ENCODE measurements at places on chromosomes 3 and 15.

DNA sequence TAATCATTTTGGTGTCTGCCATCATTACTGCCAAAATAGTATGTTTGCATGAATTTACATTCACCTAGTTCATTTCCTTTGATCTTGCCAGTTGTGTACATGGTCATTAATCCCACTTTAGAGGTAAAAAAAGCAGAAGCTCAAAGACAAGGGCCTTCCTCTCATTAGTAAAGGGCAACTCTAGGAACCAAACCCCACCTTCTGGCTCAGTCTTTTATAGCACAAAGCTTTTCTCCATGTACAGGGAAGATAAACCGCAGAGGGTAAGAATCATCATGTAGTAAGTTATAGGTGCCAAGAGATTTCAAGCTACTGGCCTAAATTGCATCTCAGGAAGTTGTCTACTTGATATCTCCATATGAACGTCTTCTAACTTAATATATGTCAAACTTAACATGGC, 19.3 kb upstream of the SPG21 start:
- DNase-seq = no peak

DNA sequence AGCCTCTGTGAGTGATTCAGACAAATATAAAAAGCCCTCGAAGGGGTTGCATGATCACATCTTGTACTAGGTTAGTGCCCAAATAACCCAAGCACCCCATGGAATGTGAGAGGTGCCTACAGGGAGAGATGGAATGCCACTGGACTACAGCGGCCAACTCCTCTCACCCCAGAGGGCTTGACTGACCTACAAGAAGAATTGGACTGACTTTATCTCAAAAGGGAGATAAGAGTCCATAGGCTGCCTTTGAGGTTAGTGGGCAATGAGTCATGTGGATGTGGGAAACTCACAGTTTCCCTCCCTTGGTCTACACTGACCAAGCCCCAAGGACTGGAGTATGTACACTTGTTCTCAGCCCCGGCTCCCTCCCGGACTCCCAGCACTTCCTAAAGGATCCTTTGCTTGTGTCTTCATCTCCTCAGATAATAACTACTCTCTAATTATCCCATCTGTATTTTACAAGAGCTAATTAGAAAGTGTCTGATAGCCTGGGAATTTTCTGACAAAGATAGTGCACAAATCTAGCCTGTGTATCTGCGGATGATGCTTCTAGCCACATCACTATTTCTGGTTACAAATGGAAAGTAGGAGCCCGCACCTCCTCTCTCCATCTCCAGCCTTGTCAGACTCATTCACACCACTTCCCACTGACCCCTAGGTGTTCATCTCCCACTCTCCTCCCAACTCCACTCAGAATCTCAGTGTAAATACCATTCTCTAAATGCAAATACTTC, 547.8 kb upstream of the TBL1XR1 start:
- DNase-seq = peak; percentile 12

DNA sequence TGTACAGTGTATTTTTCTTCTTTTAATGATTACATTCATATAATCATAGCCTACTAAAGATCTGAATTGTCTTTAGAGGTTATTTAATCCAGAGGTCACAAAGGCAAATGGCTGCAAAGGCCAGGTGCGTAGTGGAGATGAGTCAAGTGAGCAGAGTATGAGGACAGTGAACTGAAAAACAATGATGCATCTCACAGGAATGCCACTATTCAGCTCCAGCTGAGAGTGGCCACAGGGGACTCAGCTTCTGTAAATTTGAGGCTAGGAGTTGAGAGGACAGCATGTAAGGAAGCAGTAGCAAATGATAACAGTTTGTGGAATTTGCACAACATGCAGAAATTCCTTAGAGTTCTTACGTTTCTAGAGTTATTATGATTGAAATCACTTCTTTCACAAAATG, 50.4 kb downstream of the COL6A5 start:
- DNase-seq = peak; percentile 41

DNA sequence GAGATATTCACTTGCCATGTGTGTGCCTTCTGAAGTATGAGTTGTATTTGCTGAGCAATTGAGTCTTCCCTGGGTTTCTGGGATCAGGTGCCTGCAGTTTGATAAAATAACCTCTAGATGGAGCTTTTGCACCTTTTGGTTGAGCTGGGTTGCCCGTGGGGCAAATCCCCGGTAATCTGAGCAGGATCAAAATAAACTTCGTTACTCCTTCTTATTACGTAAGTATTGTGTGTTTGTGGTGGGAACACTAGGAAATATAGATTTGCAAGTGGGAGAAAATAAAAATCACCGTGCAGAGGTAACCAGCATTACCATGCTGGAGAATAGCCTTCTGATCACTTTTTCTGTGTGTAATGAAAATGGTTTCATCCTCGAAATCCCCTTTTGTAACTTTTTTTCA, 277.4 kb upstream of the NR2E3 start:
- peak; percentile 45 for DNase-seq

DNA sequence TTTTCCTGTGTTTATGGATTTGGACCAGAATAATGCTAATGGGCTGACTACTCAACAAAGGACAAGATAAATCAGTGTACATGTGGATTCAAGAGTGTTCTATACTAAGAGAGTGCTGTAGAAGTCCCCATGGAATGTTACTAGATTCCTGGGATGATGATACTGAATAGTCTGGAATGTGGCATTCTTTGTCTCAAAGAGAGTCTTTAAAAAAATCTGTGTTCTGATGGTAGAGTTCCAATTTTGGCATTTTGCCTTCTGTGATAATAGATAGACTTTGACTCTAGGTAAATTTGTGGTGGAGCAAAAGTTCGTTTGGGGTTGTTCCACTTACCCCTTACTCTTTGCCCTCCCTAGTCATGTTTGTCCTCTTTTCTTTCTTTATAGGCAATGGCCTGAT, 43.7 kb downstream of the NMD3 start:
- peak; percentile 46 for DNase-seq

GRCh38 chr3:197595470-197596185, 39.9 kb upstream of the BDH1 start:
- peak; percentile 12 for DNase-seq

GRCh38 chr3:169260296-169260695, 403.2 kb downstream of the MECOM start:
- DNase-seq = no peak

DNA sequence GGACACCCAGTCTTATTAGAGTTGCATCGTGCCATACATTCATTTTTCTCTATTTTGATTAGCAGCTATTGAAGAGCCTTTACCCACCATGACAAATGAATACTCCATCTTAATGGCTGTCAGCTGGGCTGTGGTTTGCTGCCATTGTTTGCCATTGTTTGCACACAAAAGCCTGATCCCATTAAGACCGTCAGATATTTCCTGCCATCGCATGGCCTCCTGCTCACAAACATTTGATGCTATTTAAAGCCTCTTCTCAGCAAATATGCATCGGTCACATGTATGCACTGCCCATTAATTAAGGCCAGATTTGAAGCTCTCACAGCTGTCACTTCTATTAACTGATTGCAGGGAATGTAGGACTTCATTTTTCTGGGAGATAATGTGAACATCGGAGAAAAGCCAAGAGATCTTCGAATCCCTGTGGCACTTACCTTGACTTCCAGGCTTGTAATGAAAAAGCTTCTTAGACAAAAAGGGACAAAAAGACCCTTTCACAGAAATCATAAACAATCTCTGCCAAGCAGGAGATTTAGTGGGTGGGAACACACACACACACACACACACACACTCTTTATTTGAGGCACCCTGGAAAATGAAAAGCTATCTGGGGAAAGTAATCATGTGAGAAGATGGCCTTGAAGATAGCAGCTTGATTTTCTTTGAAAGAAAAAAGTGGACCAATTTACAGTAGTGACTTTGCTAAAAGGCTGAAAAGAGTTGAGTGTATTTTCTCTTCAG, 175.4 kb upstream of the NR2E3 start:
- DNase-seq = no peak

GRCh38 chr3:111321786-111322185, 220.2 kb upstream of the CD96 start:
- DNase-seq = no peak

GRCh38 chr3:30500666-30501399, 105.6 kb upstream of the TGFBR2 start:
- DNase-seq = no peak

DNA sequence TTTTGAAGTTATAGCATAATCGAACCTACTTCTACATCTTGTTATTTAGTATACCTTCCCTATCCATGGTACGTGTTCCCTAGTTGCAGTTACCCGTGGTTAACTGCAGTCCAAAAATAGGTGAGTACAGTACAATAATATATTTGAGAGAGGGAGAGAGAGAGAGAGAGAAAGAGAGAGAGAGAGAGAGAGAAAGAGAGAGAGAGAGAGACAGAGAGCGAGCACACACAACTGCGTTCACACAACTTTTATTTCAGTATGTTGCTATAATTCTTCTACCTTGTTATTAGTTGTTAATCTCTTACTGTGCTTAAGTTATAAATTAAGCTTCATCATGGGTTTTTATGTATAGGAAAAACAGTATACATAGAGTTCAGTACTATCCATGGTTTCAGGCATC, 928.1 kb downstream of the TUSC7 start:
- no peak for DNase-seq

DNA sequence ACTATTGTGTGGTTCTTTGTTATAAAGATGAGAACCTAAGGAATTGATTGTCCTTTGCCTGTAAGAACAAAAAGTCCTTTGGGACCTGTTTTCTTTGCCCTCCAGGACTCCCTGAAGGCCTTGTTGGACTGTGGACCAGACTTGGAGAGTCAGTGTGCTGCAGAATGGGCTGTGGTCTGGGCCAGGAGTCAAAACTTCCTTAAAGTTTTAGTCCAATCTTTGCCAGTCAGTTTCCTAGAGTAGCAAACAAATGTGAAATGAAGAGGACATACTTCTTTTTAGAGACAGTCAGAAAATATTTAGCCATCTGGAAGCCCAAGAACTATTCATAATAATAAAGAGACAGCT, 45.4 kb downstream of the PDE8A start:
- DNase-seq = no peak

DNA sequence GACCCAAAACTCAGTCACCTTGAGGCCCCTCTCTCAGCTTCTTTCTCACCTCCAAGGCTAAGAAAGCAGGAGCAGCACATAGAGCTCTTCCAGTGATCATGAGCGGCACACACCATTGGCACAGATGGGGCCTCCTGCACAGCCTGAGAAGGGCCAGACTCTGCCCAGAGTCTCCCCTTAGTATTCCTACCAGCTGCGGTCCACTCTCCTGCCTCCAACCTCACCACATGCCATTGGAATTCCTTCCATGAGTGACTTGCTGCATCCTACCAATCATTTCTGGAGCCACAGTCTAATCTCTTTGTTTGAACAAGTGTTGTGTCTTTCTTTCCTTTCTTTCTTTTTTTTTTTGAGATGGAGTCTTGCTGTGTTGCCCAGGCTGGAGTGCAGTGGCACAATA, 39.3 kb downstream of the CDCP1 start:
- DNase-seq = no peak

GRCh38 chr15:51576911-51577500, 45.6 kb downstream of the DMXL2 start:
- peak; percentile 67 for DNase-seq

DNA sequence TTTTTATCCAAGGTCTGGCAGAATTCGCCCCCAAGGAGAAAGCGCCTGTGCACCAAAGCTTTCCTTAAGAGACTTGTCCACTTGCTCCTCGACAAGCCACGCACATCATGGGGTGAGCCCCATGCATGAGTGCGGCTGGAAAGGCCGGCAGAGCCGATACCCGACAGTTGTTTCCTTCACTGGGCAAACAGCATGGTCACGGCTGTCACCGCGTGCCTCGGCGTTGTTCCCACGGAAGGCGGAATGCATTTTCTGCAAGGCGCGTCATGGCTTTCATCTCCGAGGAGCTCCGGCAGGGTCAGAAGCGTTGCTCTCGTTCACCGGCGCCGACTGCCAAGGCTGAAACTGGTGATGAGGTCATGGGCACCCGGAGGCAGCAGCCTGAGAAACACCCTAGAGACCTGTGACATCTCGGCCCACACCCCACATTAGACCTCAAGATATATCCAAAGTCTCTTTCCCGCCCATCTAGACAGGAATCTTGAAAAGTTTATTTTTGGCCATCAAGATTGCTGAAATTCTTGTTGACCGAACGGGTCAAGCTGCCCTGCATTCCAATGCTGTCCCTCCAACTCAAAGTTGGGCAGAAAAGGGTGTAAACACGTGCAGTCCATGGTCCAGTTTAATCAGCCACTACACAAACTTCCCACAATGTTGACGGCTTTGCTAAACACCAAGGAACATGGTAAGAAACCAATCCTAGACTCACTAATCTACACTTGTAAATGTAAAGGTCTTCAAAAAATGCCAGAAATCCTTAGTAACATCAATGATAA, 604 bp upstream of the TJP1 start:
- peak; percentile 98 for DNase-seq

- no peak for DNase-seq
These were observed 183.1 kb upstream of the CGNL1 start for GRCh38 chr15:57193161-57193560.

- DNase-seq = peak; percentile 24
These were observed 94.0 kb downstream of the ETFA start for GRCh38 chr15:76217029-76217881.

DNA sequence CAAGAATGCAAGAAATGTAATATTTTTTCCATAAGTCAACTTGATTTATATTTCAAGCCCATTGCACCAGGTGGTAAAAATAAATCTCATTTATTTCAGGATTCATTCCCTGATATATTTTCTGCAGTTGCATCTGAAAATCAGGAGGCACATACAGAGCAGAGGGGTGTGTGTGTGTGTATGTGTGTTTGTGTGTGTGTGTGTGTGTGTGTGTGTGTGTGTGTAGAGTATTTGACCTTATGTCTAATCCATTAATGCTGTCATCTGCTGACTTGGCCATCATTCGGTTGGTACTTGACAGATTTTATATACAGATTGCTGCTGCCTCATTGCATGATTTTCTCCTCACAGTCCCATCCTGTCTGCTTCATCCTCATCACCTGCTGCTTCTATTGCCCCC, 118.5 kb downstream of the SERPINI1 start:
- DNase-seq = no peak

DNA sequence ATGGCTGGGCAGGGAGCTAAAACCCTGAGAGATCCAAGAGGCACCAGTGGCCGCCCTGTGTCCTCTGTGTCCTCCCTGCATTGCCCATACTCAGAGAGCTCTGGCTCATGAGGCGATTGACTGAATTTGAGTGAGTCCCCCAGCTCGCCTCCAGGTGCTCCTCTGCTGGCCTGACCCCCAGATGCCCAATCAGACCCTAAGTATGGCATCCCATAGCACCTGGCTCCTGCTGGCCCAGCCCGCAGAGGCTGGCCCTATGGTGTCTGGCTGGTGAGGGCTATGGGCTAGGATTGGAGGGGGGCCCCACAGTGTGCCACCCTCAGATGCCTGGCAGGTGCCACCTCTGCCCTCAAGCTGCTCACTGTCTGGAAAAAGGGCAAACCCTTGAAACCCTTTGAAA, 1.6 kb upstream of the TKT start:
- DNase-seq = no peak

DNA sequence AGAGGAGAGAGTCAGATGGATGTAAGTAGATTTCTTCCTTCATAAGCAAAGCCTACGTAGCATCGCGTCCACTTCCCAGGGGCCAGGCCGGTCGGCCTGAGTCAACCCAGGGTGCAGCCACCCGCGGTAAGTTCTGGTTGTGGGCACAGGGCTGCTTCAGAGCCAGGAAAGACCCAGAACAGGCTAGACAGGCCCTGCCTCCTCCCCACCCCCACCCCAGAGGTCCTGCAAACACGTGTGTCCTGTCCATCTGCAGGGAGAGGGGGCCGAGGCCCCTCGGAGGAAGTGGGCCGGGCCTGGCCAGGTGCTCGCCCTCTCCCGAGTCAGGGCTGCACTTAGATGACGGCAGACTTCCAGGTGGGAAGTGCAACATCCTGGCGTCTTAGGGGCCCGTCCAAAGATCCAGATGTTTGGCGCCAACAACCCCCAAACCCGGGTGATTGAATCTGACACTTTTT, 100.8 kb upstream of the ALDH1A3 start:
- no peak for DNase-seq

GRCh38 chr3:178705925-178706324, 169.7 kb downstream of the KCNMB2 start:
- no peak for DNase-seq
